Fibroblast of villous mesenchyme (primary cell): ENCODE measurements at places on chromosomes 5 and 9. TPM values are rescaled to one million over a fixed set of nuclear protein-coding genes. Genes with fewer than 3 reads are reported as not detected.

PIP5KL1 gene
- total RNA-seq: 2.6 and 3.5 TPM in 2 replicates

KIF24 gene
- total RNA-seq: 2.6 and 3.5 TPM in 2 replicates

IL12B gene
- not detected in 2 replicates for total RNA-seq

MEGF10 gene
- total RNA-seq: 0.97 and 1.3 TPM in 2 replicates

PLCXD3 gene
- 0.32 and 0.43 TPM in 2 replicates for total RNA-seq

ZNF883 gene
- total RNA-seq: 0.64 and 2.2 TPM in 2 replicates
